ENCODE measurements at places on chromosomes 7 and 10.

DNA sequence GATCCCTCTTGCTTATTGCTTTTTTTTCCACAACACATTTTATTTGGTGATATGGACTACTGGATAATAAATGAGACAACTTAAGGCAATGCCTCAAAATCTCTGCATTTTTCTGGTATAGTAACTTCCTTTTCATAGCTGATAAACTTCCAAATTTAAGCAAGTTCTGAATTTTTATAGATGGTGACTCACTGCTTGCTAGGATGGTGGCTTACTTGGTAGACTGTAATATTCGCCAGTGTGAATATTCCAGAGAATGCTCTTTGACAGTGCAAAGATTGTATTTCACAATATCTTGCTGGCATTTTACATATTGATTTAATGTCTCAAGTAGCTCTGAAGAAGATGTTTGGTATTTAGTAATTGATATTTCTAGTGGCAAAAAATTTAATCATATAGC, 472.4 kb downstream of the TFEC start:
- no peak for DNase-seq

DNA sequence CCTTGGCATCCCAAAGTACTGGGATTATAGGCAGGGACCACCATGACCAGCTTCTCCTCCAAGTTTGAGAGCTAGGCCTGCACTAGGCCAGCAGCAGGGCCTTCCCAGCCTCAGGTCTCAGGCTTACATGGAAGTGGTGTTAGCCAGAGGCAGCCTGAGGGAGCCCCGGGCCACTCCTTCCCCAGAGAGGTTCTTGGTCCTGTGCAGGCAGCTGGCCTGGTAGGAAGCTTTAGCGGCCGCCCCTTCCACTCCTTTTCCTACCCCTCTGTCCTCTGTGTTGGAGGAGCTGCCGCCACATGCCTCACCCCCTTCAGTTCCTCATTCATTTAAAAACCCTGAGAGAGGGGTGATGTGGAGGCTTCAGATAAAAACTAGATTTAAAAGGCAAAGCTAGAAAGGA, 40.3 kb downstream of the TSPAN15 start:
- DNase-seq: no peak

- no peak for DNase-seq
Observed at GRCh38 chr10:58479045-58479444, 33.6 kb upstream of the BICC1 start.

DNA sequence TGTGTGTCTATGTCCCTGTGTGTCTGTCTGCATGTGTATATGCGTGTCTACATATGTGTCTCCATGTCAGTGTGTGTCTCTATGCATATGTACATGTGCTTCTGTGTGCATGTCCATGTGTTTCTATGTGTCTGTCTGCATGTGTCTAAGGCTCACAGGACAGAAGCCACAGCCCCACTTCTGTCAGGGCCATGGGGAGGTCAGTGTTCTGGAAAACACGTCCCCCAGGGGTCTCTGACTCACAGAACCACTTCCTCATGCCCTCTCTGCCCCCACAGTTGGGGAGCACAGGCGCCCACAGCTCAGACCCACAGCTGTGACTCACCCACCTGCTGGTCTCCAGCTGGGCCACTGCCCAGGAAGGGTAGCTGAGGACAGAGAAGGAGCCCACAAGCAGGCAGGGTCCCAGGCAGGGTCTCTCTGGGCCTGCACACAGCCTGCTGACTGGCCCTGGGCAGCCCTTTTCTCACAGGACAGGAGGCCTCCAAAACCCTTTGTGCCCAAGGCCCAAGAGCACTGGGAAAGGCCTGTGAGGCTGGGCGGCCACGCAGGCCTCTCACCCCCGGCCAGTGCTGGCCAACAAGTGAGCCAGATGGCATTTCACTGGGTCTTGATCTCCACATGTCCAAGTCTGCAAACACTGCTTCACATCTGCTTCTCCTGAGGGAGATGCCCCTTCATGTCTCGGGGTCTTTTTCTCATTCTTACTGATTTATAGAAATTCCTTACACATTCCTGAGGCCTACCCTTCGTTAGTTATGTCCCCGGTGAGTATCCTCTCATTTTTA, 102.9 kb upstream of the FAM20C start:
- DNase-seq: no peak

DNA sequence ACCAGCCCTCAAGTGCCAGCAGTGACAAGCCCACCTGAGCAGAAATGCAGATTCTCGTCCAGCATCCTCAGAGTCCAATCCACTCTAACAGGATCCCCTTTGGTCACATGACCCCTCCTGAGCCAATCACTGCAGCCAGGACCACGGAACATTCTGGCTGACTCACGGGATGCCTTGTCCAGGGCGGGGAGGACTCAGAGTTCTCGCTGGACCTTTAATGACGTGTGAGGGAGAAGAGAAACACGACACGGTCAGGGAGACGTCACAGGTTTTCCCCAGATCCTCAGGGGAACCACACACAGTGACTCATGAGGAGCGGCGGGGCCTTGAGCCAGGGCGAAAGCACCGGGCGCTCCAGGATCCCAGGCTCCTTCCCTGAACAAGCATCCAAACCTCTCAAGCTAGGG, 155.7 kb downstream of the PTPRN2 start:
- DNase-seq: no peak

GRCh38 chr7:95549818-95550529, 46.3 kb downstream of the PDK4 start:
- DNase-seq: no peak

DNA sequence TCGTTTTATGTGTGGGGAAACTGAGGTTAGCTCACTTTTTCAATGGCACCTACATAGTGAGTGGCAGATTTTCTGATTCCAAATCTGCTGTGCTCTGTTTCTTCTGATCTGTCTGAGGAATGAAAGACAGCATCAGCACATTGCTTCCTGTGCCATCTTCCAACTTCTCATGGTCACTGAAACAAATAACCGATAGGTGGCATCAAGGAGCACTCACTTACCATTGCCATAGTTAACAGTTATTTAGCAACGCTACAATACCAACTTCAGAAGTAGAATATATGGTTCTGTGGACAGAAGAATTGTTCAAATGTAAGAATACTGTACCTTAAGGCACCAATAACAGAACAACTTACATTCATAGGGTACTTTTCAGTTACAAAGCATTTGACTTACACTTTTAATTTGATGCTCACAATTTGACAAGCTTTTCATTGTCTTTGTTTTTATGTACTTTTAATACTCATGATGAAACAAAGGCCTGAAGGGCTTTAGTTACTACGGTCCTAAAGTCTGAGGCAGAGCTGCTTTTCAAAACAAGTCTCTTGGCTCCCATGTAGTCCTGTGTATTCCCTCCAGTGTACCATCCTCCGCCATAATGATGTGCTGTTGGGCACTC, 228.9 kb upstream of the TCF7L2 start:
- no peak for DNase-seq

DNA sequence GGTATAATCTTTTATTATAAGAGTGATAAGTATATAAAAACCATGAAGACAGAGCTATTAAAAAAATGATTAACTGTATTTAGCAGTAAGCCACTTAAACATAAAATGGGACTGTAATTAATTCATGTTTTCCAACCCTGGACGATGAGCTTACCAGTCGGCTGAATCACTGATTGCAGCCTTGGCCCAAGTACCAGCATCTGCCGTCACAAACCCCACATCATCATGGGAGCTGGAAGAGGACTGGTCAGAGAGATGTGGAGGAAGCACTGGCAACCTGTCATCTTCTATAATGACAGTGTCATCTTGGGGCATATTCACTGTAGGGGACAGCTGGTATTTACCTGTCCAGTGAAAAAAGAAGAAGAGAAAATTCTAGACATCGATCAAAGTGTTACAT, 473.6 kb downstream of the PARD3 start:
- DNase-seq: no peak

- DNase-seq: no peak
Observed at GRCh38 chr10:86267286-86268195, 99.1 kb downstream of the GRID1 start.

DNA sequence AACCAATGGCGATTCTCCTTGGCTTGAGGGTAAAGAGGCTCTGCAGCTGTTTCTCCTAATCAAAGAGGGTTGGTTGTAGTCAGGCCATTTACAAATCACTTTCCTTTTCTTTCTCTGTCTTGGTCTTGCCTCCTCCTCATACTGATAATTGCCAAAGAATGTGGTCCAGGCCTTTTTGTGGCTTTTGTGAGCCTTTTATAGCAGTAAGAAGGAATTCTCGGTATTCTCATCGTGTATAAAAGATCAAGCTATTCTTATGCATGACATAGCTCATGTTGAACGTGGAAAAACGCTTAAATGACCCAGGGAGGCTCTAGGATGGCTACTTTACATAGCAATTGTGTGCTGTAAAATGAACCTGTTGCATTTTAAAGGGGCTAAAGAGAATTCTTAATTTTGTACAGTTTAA, 62.6 kb downstream of the RBM20 start:
- no peak for DNase-seq

- DNase-seq: peak; percentile 76
Observed at GRCh38 chr7:92178928-92179924, at the start of gene LRRD1. Gene LRRD1, minus strand, starts transcription at chr7:92179142. Its CDS starts 13,940 bp downstream, at chr7:92165202.

DNA sequence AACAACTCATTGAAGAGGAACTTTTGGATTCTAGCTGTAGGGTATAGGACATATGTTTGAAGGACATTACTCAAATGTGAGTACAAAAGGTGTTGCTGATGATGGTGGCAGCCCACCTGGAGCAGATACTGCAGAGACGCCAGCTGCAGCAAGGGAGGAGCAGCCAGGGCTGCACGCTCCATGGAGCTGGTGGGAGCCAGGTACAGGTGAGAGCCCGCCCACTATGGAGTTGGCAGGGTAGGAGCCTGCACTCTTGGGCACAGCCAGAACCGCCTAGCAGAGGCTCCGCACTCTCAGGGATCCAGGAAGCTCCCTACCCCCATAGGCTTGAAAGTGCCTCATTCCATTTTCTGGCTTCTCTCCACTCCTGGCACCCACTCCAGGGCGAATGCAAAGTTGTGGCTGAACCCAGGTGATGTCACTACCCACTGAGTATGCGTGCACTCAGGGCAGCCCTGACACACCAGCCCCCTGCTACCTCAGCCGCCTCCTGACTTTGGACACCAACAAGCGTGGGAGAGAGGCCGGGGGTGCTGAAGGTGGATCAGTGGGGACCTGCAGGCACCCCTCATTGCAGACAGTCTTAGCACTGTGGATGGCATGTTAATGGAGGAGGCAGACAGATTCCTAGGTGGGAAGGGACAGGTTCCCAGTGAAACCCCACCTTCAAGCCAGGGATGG, 761.1 kb downstream of the IPMK start:
- no peak for DNase-seq

DNA sequence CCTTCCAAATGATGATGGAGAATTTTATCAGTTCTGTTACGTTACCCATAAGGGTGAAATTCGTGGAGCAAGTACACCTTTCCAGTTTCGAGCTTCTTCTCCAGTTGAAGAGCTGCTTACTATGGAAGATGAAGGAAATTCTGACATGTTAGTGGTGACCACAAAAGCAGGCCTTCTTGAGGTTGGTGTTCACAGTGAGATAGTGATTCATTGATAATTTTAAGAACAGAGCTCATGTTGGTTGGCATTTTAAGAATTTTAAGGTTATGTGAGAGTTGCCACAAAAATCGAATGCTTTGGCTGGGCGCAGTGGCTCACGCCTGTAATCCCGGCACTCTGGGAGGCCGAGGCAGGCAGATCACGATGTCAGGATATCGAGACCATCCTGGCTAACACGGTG, 25.9 kb downstream of the TAX1BP1 start:
- DNase-seq: no peak

- DNase-seq: no peak
Observed at GRCh38 chr10:35765066-35765527, 123.0 kb upstream of the FZD8 start.

DNA sequence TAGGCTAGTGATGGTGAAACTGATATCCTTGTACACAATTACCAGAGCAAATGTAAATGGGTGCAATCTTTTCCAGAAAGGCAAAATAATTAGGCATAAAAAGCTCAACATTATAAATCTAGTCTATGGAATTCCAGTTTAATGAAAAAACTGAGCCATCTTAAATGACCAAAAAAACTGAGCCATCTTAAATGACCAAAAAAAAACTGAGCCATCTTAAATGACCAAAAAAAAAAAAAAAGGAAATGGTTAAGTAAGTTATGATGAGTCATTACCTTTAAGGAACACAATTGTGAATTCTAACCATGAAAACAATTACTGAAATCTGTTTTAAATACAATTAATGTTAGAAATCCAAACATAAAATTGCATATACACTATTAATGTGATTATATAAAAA, 25.3 kb downstream of the USP6NL start:
- DNase-seq: no peak

DNA sequence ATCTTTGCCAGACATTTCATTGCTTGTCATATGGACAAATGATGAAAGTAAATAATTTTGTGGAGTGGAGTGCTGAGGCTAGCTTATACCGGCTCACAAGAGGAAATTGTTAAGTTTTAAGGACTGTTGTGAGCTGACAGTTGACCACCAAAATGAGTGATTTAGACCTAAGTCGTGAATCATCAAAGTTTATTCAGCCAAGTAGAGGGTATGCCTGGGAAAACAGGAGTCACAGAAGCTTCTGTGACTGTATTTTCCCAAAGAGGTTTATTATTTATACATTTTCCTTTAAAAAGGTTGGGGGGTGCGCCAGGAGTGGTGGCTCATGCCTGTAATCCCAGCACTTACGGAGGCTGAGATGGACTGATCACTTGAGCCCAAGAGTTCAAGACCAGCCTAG, 21.8 kb downstream of the MRPS24 start:
- no peak for DNase-seq

DNA sequence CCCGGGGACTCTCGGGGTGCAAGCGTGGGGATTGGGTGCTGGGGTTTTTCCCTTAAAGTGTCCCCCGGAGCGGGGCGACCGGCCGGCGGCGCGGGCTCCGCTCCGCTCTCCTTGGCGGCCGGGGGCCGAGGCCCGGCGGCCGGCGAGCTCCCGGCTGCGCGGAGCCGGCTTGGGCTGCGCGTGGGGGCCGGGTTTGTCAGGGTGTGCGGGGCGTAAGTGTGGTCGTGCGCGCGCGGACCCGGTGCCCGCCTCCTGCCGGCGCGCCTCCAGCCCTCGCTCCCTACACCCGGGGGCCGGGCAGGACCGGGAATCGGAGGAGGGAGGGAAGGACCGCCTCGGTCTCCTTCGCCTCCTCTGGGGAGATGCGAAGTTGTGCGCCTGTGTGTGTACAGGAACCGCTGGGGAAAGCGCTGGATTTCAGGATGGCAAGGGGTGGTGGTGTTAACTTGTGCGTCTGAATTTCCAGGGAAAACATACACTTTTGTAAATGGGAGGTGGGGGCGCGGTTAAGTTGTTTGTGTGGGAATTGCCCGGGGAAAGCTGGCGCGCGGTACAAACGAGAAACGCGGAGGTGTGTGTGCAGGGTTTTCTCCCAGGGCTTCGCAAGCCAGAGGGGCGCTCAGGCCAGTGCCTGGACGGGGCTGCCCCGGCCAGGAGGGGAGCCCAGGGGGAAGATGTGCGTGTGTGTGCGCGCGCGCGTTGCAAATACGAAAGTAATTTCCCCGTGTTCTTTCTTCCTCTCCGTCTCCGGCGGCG, 737 bp downstream of the ZMIZ1 start:
- no peak for DNase-seq

DNA sequence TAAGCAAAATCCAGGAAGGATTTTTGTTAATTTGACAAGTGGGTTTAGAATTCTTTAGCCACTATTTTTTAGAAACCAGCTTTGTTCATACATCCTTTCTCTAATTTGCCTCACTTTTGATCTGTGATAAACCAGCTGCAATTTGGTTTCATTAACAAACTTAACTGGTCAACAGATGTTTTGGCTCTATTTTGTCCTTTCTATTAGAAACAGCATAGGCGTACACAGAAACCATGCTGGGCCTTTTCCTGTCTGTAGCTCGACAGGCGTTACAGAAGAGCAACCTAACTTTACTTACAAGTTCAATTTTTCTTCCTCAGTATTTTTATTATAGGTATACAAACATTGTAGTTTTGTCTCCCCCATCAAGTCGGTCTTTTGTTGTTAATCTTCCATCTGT, 28.2 kb downstream of the KAT6B start:
- no peak for DNase-seq

Measured in stimulated activated CD4-positive, alpha-beta T cell treated with anti-CD3 and anti-CD28 coated beads, Interleukin-1b, Interleukin-23, amount 100 ng/mL, for 1 hour (primary cell).